ENCODE measurements at places on chromosomes 16 and 17. TPM values are rescaled to one million over a fixed set of nuclear protein-coding genes. Genes with fewer than 3 reads are reported as not detected.

TP53TG3C gene
- not detected for total RNA-seq

DNA sequence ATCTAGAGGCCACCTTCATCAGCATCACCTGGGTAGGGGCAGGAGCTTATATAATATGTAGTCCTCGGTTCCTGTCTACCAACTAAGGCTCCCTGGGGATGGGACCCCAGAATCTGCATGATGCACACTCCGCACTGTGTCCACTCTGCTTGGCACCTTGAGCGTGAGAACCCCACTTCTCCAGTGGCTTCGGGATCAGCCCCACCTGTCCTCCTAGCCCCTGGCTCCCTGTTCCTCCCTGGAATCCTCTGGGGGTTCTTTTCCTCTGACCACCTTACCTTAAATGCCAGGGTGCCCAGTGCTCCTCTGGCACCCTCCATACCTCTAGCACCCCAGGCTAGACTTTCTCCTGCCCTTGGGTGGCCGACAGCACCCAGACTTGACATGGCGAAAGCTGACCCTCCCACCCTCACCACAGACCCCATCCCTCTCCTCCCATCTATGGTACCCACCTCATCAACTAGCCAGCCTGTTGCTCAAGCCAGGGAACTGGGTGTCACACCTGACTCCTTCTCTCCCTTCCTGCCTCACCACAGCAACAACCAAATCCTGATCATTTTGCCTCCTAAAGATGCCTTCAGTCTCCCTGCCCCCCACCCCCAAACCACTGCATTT, 2.8 kb upstream of the NXPH3 start:
- no peak for DNase-seq

DNA sequence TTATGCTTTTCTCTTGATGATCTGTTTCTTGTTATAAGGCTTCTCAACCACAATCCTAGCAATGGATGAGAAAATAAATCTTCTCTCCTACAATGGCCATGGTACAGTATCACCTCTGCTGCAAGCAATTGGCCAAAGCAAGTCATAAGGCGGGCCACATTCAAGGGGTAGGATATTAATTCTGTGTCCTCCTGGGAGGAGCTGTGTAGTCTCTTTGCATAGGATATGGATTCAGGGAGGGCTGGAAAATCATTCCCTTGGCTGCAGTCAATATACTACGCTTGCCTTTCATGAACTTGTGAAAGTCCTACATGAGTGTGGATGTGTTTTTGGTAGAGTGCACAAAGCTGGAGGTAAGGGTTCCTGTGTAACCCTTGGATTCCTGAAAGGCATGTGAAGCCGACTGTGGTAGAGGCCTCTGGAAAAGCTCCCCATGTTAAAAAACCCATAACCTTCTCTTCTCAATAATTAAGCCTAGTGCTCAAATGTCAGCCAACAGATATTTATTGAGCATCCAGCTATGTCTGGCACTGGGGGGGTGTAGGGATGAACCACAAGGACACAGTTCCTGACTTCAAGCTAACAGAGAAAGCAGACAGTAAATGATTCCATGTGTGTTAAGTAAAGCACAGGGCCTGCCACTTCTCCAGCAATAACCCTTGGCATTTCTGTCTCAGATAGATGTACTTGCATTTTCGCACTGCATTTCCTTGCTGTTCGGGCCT, 147.6 kb upstream of the HS3ST3A1 start:
- DNase-seq, result no peak

DNA sequence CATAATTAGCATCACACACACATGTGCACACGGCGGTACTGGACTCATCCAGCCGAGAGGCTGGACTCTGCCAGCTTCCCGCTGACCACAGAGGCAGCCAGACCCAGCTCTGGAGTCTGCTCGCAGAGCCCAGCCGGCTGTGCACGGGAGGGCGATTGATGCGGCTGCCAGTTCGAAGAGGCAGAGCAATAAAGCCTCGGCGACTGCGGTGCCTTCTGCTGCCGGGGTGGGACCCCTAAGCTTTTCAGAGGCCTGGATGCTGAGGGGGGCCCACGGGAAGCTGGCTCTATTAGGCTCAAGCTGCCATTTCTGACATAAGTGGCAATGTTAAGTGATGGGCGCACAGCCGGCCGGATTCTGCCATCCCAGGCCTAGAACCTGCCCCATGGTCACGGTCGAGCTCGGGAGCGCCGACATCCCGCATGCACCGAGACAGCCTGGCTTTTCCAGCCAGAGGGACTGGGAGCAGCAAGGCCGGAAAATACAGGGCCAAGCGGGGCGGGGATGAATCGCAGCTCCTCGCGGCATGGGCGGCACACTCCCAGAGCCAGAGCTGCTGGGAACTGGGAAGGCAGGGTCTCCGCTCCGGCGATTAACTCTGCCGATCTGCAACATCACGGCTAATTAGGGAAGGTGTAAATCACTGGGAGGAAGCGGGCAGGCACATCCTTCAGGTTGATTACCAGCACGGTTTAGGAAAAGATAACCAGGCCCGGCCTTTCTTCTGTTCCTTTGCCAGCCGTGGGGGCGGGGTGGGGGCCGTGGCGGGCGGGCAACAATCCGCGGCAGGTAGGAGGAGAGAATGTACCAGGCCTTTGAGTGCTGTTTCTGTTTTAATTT, 57.7 kb downstream of the TBC1D16 start:
- no peak for DNase-seq

GRCh38 chr16:18024611-18025010, 311.9 kb downstream of the NPIPA8 start:
- DNase-seq, result no peak

All from occipital lobe (tissue), 3 donors.